ENCODE measurements at places on chromosomes 5 and 9.

DNA sequence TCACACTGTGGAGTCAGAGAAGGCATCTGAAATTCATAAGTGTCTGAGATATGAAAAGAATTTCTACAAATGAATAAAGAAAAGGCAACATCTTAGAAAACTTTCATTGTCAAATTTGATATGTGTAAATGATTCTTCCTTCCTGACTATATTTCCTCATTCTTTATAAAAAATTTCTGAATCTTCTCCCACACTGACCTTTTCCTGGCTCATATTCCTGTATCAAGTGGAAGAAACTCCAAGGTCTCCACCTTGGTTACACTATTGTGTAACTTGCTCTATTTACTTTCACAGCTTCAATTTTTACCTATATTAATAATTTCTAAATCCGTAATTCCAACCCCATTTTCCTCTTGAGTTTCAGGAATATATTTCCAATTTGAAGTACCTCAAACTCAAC, 93.5 kb upstream of the FBXL7 start:
- no peak for DNase-seq

DNA sequence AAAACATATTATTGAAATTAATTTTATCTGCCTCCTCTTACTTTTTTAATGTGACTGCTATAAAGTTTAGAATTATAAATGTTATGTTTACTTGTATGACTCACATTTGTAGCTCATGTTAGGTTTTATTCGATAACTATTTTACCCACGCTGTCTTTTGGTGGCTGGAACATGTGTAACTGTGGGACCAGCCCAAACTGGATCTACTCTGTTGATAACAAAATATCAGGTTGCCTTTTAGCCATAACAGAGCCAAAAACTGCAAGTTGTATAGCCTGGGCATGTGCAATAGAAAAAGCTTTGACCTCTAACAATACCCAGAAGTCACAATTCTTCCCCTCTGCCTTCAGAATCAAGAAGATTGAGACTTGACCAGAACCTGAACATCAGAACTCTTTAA, 356.5 kb downstream of the PRELID2 start:
- DNase-seq = no peak

- DNase-seq = no peak
Observed at GRCh38 chr9:83007521-83008300, 55.2 kb downstream of the RASEF start.

DNA sequence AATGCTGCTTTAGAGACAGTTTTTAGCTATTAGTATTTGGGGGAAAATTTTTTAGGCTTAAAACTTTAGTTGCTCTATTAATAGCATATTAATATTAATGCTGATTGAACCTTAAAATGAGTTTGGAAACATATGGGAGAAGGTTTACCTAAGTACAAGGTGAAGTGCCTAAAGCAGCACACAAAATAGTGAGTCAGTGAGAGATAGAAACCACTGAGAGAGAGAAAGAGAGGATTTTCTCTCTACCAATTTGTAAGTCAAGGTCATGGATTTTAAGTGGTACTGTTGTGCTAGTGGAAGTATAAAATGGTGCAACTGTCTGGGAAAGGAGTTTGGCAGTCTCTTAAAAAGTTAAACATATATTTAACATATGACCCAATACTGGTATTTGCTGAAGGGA, 64.9 kb downstream of the MARCHF3 start:
- DNase-seq = no peak

- no peak for DNase-seq
Observed at GRCh38 chr5:117379521-117379920, 804.9 kb upstream of the SEMA6A start.

GRCh38 chr5:60597572-60598320, 102.2 kb downstream of the DEPDC1B start:
- DNase-seq = no peak

GRCh38 chr5:6750951-6751685, 37.9 kb downstream of the TENT4A start:
- no peak for DNase-seq
